ENCODE measurements at places on chromosomes 7 and 10.

DNA sequence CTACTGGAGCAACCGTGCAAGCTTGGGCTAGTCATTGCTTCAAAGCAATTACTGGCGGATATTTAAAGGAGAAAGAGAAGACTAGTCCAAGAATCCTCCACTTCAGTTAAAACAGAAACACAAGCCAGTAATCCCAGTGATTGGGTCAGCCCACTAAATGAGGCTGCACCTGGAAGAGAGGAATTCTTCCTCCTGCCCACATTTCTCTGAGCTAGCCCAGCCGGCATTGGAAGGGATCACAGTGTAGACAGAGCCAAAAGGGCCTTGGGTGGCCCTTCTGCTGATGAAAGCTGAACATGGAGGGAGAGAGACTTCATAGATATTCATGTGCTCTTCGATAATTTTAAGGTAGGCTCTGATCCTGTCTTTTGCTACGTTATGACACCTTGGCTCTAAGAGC, 228.4 kb downstream of the KIAA1217 start:
- DNase-seq: no peak

DNA sequence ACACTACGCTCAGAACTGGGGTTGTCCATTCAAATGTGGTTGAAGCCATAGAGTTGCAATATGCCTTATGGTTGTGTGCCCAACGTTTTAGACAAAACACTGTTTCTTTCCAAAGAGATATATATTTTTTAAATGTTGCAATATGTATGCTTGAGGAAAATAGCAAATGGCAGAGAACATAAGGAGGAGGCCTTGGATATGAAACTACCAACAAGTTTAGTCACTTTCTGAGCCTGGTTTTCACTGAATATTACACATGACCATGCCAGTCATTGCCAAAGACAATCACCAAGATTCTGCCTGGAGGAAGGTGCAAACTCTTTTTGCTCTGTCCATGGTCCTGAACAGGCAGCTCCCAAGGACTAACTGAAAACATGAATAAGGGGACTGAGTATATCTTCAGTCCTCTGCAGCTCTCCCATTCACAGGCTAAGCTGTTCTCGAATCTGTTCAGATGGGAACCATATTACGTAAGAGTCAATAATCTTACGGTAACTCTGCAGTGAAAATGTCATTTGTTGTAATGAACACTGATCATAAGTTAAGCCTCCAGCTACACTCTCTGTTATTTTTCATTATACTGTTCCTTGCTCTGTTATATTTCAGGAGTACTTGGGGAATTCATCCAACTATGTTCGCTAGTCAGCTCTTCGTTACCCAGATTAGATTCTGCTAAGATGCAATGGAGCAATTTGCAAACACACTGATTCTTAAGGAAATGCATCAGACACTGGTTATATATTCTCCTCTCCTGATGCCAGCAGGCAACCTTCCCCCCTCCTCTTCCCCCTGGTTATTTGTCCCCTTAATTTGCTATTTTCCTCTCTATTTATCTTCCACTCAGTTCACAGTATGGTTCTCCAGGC, 90.7 kb upstream of the C1QL3 start:
- peak; percentile 47 for DNase-seq

DNA sequence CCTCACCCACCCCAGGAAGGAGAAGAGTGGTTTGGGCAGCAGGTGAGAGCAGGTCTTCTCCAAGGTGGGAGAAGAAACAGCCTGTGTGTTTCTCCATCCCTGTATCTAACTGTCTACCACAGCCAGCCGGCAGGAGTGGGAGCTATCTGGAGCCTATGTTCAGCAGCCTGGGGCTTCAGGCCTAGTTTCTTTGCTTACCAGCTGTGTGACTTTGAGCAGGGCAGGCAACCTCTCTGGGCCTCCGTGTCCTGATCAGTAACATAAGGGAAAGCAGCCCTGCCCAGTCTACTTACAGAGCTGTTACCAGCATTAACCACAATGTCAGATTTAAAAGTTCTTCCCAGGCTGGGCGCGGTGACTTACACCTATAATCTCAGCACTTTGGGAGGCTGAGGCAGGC, 450.7 kb upstream of the ZMIZ1 start:
- DNase-seq: no peak

GRCh38 chr10:6239213-6239991, 36.7 kb downstream of the PFKFB3 start:
- DNase-seq: peak; percentile 10

GRCh38 chr10:123563581-123563855, 102.6 kb upstream of the GPR26 start:
- DNase-seq: no peak

- peak; percentile 47 for DNase-seq
These were observed 14.0 kb upstream of the PCGF5 start for GRCh38 chr10:91206427-91206826.

- DNase-seq: no peak
These were observed 70.0 kb upstream of the INPP5A start for GRCh38 chr10:132467464-132468149.

- no peak for DNase-seq
These were observed 227.0 kb downstream of the DKK1 start for GRCh38 chr10:52541006-52541473.

DNA sequence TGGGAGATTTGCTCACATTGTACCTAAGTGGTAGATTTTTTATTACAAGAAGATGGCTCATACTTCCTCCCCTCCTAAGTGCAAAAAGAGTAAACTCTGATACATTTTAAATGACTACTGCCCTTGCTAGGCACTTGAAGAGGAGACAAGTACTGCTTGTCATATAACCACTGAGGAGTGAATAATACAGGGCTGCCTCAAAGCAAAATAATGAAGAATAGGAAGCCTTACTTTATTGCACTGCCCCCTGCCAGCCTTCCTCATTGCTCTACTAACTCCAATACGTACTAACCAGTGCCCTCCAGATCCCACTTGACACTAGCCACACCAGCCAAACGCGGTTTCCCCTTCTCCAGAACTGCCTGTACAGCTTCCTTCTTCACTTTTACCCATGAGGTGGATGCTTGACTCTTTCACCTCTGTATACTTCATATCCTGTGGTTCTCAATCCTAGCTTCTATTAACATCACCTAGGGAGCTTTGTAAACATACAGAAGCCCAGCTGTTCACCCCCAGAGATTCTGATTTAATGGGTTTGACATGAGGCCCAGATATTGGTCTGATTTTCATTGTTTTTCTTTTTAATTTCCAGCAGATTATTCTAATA, 11.7 kb upstream of the MTERF1 start:
- DNase-seq: no peak

DNA sequence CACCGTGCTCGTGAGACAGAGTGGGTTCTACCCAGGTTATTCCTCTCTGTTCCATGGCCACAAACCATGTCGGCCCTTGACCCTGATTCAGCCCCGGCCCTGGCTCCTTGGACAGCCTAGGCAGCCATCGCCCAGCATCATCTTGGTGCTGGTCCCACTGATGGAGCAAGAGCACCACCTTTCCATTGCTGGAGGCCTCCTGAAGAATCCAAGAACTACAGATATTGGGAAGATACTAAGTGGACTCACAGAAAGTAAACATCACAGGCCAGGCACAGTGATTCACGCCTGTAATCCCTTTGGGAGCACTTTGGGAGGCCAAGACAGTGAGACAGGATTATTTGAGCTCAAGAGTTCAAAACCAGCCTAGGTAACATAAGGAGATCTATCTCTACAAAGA, 125.1 kb downstream of the NT5C2 start:
- no peak for DNase-seq

DNA sequence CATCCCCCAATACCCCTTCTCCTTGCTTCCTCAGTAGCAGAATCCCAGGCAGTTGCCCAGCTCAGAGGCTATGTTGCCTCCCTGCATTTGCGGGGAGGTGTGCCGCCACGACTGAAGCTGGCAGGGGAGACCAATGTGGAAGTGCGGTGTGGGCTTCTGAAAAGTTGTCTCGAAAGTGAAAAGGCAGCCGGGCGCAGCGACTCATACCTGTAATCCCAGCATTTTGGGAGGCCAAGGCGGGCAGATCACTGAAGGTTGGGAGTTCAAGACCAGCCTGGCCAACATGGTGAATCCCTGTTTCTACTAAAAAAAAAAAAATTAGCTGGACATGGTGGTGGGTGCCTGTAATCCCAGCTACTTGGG, 15.9 kb upstream of the PFKFB3 start:
- no peak for DNase-seq

- DNase-seq: no peak
These were observed 25.3 kb upstream of the FOXL3 start for GRCh38 chr7:264541-265191.

- no peak for DNase-seq
These were observed 1194.4 kb upstream of the SORCS1 start for GRCh38 chr10:108358912-108359311.

Measured in NAMALWA (cell line).